ENCODE measurements at places on chromosomes 4 and X.

- no peak for DNase-seq
Observed at GRCh38 chr4:7429601-7430078, 5.1 kb downstream of the PSAPL1 start.

GRCh38 chrX:111041018-111041462, 55.0 kb upstream of the PAK3 start:
- DNase-seq: no peak

- DNase-seq: no peak
Observed at GRCh38 chr4:156560701-156561100, 410.9 kb downstream of the PDGFC start.

DNA sequence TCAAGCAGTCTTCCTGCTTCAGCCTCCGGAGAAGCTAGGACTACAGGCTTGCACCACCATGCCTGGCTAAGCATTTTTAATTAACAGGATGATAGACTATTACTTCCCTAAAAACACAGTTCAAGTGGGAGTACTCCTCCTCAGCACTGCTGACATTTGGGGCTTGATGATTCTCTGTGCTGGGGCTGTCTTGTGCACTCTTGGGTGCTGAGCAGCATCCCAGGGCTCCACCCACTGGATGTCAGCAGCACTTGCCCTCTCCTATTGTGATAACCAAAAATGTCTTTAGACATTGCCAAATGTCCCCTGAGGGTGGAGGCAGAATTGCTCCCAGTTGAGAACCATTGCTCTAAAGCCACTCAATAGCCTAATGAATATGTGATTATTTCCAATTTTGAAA, 60.4 kb downstream of the CLCN4 start:
- no peak for DNase-seq

DNA sequence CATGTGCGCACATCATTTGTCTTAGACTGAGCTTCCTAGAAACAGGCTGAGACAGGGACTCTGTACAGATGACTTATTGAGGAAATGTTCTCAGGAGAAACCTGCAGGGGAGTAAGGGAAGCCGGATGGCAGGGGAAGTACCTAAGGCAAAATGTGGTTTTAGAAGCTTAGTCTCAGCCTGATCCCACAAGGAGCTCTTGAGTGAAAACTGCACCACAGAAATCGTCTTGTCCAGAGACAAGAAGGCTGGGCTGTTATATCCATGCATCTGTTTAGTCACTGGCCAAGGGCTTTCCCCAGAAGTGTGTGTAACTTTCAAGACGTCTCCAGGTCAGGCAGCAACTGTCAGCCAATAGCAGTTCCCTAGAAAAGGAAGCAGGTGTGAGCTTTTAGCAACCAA, 86.0 kb downstream of the FUNDC1 start:
- no peak for DNase-seq

DNA sequence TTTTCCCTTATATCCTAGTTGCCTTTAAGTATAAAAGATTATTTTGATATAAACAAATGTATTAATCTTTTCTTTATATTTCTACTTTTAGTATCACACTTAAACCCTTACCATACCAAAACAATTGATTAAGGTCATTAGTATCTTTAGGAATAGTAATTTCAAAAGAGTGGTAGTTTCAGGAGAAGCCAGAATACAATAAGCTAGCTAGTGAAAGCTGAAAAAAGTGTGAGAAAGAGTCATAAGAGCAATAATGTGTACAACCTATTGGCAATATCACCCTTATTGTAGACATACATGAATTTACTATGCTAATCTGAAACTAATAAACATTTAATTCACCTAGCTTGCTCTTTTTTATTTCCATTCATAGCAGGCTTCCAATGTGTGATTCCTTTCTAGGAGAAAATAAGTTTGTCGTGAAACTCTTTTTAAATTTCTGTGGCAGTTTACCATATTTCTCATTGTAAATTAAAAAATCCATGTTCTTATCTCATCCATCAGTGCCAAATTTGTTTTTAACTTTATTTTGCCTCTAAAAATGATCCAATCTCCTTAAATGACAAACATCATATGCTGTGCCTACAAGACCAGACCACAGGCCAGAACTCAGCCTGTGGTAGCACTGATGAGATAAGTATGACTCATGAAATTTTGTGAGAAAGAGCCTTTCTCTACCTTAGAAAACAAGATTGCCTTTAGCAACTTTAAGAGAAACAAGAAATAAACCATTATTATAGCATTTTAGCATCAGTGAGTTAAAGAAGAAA, 8.1 kb downstream of the NEK1 start:
- DNase-seq: no peak

DNA sequence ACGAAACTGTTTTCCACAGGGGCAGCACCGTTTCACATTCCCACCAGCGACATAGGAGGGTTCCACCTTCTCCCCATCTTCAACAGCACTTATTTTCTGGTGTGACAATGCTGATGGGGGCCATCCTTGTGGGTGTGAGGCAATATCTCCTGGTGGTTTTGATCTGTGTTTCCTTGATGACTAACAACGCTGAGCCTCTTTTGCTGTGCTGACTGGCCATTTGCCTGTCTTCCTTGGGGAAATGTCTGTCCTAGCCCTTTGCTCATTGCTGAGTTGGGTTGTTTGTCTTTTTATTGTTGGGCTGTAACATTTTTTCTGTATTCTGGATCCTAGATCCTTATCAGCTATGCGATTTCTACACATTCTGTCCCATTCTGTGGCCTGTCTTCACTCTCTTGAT, 33.7 kb downstream of the ATP2B3 start:
- DNase-seq: no peak

All from GM12864 (cell line).